ENCODE measurements at places on chromosomes 12 and 14.

- no peak for DNase-seq
Measured at GRCh38 chr12:71945121-71945520, 6.5 kb downstream of the TPH2 start.

DNA sequence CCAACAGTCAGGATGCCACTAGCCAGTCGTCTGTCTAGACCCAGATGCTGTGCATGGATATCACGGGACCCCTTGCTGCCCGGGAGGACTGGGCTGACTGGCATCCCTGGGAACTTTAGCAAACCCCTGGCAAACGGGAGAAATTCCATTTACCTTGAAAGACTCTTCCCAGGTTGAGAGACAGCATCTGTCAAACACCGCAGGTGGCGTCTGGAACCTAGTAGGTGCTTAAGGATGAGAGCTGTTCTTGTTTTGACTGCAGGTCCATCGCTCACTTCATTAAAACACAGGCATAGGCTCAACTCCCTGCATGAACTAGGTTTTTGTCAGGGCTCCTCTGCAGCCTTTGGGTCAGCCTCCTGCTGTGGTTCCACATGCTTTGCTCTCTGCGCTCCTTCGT lies 546.3 kb downstream of the BCL11B start:
- no peak for DNase-seq

DNA sequence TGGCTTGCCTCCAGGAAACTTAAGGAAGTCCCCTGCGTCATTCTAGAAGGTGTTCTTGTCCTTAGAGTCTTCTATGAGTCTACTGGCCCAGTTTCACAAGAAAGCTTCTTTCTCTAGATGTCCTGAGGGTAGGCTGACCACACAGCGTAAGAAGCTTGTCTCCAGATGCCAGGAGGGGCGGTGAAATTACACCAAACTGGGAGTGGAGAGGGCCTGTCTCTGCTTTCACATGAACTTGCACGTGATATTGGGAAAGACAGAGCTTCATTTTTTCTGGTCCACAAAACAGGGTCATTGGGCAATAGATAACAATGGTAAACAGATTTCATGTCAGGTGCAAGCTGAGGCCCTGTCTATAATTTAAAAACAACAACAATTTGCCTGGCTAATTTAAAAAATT lies 85.7 kb upstream of the TBX3 start:
- DNase-seq = no peak

DNA sequence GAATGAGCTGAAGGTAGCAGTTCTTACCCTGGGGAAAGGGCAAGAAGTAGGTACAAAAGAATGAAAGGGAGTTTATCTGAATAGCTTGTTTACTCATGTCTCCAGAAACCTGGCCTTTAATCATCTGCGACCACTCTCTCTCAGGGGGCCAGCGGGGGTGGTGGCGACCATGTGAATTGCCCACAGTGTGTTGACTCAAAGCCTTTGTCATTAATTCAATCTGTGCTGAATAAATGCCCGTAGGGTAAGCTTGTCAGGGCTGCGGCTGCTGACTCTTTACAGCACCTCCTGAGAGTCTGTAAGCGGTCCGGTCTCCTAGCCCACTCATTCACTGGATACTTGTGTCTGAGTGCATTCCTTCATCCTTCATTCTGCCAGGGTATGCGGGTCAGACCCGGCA lies 874.4 kb downstream of the SLC6A15 start:
- no peak for DNase-seq

GRCh38 chr14:80464531-80465149 lies 253.3 kb upstream of the DIO2 start:
- no peak for DNase-seq

GRCh38 chr14:88249266-88249665 lies 73.8 kb downstream of the KCNK10 start:
- no peak for DNase-seq

GRCh38 chr14:95255487-95255886 lies 64.2 kb downstream of the CLMN start:
- DNase-seq = no peak

GRCh38 chr12:114847441-114848035 lies 163.6 kb upstream of the TBX3 start:
- no peak for DNase-seq

- DNase-seq = no peak
Measured at GRCh38 chr12:49616533-49617219, 6.7 kb upstream of the PRPF40B start.

DNA sequence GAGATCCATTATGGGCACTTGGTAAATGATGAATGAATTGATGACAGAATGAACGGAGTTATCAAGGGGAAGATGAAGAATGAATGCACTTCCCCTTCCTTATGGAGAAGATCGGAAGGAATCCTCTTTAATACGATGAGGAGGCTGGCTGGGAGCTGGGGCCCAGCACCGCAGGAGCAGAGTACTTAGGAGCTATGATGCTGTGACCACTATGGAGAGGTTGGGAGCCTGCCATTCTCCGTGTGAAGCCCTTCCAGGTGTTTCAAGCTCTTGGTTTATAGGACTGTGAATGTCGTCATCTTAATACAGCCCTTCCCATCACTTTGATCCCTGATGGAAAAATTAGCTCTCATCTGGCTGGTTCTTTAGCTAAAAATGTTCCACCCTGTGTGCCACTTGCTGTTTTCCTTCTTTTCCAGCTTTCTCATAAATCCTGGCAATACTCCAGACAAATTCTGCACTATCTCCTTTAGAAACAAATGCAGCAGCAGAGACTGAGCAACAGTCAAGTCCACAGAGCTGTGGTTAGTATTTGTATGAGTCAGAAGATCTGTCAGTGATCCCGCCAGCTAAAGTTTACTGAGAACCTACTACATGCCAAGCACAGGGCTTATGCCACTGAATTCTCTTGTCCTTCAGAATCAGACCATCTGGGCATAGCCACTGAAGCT lies 263.1 kb upstream of the CRY1 start:
- no peak for DNase-seq

GRCh38 chr12:15584366-15585041 lies 204.7 kb downstream of the EPS8 start:
- peak; percentile 59 for DNase-seq

DNA sequence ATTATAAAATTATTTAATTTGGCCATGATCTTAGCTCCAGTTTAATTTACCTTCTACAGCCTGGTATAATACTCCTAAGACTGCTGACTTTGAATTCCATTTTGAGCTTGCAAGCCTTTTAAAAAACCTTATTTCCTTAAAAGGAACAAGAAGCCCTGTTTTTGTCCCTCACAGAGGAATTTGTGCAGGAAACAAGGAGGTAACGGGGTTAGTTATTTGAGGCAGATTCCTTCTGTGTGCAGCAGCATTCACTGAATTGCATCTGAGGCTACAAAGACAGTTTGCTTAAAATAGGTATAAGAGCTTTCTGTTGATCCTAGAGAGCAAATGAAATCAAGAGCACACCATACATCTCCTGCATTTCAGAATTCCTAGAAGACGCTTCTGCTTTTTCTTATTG lies 403.3 kb upstream of the PRICKLE1 start:
- no peak for DNase-seq

GRCh38 chr12:124667506-124668326 lies 100.3 kb upstream of the NCOR2 start:
- DNase-seq = no peak

GRCh38 chr14:56293506-56293905 lies 175.3 kb downstream of the PELI2 start:
- DNase-seq = no peak

DNA sequence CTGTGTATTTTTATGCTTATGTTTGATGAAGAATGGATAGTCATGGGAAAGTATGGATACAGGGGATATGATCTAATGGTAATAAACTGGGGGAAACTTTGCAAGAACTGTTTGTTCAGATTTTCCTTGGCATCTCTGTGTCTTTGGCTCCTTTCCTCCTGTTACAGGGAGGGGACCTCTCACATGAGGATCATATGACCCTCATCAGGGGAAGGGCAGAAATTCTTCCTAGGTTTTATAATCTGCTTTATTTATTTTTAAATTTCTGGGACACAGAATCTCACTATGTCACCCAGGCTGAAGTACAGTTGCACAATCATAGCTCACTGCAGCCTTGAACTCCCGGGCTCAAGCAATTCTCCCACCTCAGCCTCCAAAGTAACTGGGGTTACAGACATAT lies 526.5 kb downstream of the CCER1 start:
- DNase-seq = no peak
